ENCODE measurements at places on chromosomes 4 and X.
A peak's percentile ranks its signal among the peaks of the same experiment; 100 is the strongest.

DNA sequence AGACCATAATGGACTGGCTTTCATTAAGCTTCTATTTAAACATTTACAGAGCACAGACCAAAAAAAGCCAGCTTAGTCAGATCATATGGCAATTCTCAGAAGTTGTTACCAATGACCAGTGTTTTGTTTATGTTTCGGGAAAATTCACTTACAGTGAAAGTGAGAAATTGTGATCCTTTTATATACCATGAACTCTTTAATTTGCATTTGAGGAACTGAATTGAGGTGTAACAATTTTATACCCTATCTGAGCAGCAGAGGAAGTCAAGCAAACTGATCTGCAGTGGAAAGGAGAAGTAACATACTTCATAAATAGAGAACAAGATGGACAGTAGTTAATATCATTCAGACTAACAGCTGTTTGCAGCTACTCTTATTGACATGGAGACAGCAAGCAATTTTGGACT, 97.1 kb downstream of the TMA16 start:
- no peak for DNase-seq

- DNase-seq: no peak
Measured at GRCh38 chr4:159906051-159906450, 803.2 kb downstream of the RAPGEF2 start.

DNA sequence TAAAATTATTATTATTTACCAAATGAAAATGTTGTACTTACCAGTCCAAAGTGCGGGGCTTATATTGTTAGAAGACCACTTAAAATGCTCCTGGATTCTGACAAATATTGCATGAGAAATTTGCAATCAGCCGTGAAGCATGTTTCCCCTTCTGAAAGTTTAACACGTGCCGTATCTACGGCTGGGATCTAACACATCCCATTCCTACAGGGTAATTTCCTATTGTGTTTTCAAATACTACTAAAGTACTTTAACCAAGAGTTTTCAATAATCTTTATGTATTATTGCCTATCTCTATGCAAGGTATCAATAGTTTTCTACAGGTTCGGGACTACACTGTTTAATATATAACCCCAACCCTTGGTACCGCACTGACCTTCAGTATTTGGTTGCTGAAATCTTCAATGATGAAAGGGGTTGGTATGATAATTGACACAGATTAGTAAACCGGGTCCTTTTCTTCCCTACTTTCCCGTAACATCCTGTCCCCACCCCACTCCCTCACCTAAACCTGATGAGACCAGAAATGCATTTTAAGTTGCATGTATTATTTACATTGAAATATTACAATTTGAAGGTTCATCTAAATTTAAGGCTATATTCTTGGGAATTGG, 795 bp upstream of the BRWD3 start:
- no peak for DNase-seq

DNA sequence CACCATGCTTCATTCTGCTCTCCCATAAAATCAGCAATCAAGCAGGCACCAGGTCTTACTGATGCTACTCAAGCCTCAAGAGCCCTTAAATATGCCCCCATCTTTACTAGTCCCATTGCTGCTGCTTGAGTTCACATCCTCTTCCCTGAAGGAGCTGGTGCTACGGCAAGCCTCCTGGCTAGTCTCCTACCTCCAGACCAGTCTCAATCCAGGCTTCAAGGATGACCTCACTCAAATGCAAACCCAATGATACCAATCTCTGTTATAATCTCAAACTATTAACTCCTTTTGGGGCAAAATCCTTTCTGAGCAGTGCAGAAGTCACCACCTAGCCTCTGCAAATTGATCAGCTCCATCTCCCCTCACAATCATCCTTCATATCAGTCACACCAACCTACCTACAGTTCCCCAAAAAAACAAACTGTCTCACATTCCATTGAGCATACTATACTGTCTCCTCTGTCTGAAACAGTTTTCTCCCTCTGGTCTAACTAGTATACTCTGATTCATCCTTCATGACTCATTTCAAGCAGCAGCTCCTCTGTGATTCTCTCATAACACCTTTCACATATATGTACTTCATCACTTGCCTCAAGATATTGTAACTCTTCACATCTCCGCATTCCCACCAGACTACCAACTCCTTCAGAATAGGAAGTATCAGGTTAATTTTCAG, 30.0 kb downstream of the PAPSS1 start:
- no peak for DNase-seq

- DNase-seq: no peak
Measured at GRCh38 chr4:48710446-48711209, 69.5 kb downstream of the FRYL start.

DNA sequence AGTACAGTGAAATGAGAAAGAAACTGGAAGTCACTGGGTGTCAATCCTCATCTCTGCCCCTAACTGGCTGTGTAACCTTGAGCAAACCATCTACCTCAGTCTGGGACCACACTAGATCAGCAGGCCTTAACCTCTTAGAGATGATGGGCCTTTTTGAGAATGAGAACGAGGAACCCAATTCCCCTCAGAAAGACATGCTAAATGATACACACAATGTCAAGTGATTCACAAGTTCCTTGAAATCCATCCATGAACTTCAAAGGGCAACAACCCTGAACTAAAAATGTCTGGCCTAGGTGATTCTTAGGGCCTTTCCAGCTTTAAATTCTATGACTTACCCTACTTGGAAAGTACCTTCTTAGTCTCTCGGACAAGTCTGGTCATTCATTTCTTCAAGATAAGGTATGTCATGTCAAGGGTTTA, 47.4 kb downstream of the ACSL4 start:
- DNase-seq: no peak

GRCh38 chr4:152937336-152938236, 1.5 kb downstream of the FHDC1 start:
- DNase-seq: peak; percentile 25

- DNase-seq: peak; percentile 70
Measured at GRCh38 chrX:71671043-71671780, 3.9 kb downstream of the LOC101059915 start.
